Smooth muscle cell of bladder (primary cell): ENCODE measurements at places on chromosomes 12 and 14. TPM values are rescaled to one million over a fixed set of nuclear protein-coding genes. Genes with fewer than 3 reads are reported as not detected.

ADIPOR2 gene
- 25.6 and 27.7 TPM in 2 replicates for total RNA-seq

GPRC5A gene
- total RNA-seq: 20.6 and 25.9 TPM in 2 replicates

P2RX7 gene
- total RNA-seq: 0.65 and 1.7 TPM in 2 replicates

TMEM263 gene
- 105 and 132 TPM in 2 replicates for total RNA-seq
